ENCODE measurements at places on chromosomes 3 and 15. TPM values are rescaled to one million over a fixed set of nuclear protein-coding genes. Genes with fewer than 3 reads are reported as not detected.

CYP19A1 gene
- total RNA-seq: not detected

DAZL gene
- total RNA-seq: not detected

TMED3 gene
- total RNA-seq: 259 TPM

GABRR3 gene
- not detected for total RNA-seq

TMOD3 gene
- 24.8 TPM for total RNA-seq

FMN1 gene
- 1.2 TPM for total RNA-seq

CLN6 gene
- 23.7 TPM for total RNA-seq
